CD4-positive, alpha-beta T cell treated with Interleukin-2 at 100 ng/mL for 4 hours (primary cell): ENCODE measurements at places on chromosomes 3 and 15.

DNA sequence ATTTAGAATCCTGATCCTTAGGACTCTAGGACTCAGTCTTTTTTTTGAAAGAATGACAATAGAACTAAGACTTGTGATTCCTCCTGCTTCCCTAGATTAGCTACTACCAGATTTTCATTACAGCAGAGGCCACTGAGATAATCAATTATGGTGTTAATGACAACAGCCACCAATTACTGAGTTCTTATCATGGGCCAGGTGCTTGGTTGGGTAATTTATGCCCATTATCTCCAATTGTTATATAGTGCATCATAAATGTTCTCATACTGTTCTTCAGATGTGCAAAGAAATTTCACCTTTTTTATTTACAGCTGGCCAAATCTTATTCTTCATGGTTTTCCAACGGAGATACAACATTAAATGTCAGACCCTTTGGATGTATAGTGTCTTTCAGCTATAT, 162.9 kb upstream of the CMC1 start:
- DNase-seq: no peak

GRCh38 chr15:100940767-100941379, 21.7 kb downstream of the LRRK1 start:
- peak; percentile 8 for DNase-seq

- peak; percentile 9 for DNase-seq
These were observed 68.5 kb downstream of the TMCO5A start for GRCh38 chr15:38002883-38003477.

DNA sequence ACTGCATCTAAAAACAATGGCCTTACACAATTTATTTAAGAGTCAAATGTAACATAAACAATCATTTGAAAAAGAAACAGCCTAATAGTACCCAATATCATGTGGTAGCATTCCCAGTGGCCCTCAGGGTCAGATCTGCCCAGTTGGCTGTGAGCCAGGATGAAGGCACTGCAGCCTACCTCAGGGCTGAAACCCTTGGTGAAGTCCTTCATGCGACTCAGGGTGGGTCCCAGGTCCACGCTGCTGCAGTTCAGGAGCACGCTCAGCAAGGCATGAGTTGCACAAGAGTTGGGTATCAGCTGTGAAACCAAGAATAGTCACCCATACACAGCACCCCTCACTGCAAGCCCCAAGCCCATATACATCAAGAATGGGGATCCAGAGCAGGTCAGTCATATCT, 37.1 kb downstream of the SEMA3G start:
- no peak for DNase-seq

DNA sequence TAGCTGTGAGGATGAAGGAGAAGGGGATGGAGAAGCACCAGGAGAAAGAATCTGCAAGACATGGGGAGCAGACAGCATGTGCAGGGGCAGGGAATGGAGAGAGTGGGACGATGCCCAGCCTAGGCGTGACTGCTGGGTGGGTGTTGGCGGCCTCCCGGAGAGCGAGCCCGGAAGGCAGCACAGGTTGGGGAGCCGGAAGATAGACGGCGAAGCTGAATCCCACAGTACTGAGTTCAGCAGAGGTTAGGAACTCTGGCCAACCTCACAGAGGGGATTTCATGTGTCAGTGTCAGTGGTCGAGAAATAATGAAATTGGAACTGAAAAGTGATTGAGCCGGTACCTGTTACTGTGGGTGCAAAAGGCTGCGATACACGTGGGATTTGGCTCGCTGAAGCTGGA, 55.2 kb downstream of the PXYLP1 start:
- DNase-seq: no peak

- DNase-seq: no peak
These were observed 405.9 kb downstream of the ROBO1 start for GRCh38 chr3:79361748-79362378.

GRCh38 chr3:103047640-103048039, 612.8 kb downstream of the ZPLD1 start:
- DNase-seq: no peak

DNA sequence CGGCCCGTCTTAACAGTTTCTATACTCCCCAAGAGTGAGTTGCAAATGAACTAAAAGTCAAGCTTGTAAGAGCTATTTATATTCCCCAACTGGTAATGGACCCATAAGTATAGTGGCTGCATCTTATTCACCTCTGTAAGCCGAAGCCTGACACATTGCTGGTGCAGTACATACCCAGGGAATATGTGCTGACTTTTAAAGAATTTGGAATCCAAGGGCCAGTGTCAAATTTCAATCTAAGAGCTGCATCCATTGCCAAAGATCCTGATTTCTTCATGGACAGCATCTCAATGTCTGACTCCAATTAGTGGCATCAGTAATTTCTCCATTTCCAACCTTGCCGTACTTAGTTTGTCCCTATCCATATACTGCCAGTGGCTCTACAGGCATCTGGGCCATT, 42.0 kb downstream of the FRMD4B start:
- no peak for DNase-seq

DNA sequence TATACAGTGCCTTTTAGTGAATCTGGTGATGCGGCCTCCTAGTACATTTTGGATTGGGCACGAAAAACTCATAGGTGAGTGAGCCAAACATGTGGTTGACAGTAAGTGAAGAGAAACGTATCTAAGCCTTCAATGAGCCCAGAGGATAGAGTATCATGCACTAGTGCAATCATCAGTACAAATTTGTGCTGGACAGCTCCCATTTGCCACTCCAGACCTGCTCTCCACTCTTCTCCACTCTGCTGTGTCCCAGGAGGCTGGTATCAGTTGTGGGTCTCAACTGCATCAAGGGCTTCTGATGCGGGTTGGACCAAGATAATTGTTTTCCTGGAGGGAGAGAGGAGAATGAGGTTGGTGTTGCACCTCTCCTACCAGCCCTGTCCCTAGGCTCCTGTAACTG, 9.1 kb upstream of the RASGRF1 start:
- DNase-seq: no peak

DNA sequence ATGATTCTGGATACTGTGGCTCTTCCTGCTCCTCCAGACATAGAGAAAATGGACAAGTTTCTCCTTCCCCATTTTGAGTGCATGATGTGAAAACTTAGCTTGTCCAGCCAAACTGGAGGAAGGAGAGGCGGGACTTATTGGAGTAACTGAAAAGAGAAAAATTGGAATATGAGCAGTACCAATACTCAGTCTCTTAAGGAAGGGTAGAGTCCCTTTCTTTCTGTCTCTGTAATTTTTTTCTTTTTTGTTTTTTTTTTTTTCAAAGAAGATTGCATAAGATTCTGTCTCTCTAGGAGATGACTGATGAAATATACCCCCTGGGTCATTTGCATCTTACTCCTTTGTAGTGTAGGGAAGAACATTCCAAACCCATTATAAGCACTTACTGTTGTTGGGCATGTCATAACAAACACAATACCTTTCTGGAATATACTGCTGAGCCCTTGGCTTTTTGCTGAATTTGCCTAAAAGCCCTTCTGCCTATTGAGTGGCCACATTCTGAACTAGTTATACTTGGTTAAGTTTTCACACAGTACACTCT, 498.1 kb upstream of the TPRG1 start:
- DNase-seq: no peak

DNA sequence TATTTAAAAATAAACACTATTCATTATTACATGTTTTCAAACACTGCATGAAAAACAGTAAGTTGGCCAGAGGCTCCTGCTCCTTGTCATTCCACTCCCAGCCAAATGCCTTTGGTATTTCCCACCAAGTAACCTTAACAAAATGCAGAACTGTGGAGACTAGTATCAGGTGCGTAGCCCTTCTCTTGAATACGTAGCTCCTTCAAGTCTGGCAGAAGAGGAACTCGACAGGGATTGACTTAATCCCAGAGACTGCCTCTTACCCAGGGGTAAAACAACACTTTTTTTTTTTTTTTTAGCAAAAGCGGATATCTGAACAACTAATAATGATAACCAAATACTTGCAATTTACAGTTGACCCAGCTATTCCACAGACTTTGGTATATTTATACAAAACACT, 738 bp downstream of the COMMD2 start:
- DNase-seq: no peak

DNA sequence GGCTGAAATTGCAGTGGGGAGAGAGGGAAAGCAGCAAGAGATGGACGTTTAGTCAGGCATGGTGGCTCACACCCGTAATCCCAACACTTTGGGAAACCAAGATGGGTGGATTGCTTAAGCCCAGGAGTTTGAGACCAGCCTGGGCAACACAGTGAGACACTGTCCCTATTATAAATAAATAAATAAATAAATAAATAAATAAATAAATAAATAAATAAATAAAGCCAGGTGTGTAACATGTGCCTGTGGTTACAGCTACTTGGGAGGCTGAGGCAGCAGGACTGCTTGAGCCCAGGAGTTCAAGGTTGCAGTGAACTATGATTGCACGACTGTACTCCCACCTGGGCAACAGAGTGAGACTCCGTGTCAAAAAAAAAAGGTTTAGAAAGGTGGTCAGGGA, 54.0 kb upstream of the ARPP19 start:
- DNase-seq: no peak

GRCh38 chr3:145959457-145960088, 201.4 kb downstream of the PLOD2 start:
- no peak for DNase-seq

- DNase-seq: no peak
These were observed 7.3 kb downstream of the CYP19A1 start for GRCh38 chr15:51331141-51331540.

- no peak for DNase-seq
These were observed 424.1 kb upstream of the RBMS3 start for GRCh38 chr3:28856796-28857195.

DNA sequence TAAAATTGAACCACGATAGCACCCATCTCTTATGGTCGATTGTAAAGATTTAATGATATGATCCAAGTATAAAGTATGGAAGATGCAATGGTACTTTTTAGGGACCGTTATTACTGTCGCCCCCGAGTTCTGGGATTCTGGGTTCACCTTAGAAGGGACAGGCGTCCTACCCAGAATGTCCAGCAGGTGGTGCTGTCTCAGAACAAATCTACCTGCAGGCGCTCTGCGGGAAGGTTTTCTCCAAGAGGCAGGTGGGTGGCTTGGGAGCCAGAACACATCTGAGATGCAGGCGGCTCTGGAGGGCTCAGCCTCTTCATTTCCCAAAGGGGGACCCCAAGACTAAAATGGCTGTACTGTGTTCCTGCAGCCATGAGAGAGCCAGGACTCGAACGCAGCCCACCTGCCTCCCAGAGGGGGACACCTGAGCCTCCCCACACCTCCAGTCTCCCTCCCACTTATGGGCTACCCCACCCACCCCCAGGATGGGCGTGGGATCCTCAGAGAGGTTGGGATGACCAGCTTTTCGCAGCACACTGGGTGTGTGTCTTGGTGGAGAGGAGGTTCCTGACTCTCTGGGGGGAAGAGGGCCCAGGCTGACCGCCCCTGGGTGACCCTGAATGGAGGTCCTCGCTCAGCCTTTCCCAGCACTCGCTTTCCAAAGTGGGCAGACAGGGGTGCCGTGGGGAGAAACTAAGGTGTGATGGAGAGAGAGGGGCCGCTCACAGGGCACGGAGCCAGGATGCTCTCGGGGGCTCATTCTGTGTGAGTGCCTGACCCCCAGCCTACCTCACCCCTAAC, 28.1 kb upstream of the CORO2B start:
- peak; percentile 66 for DNase-seq

DNA sequence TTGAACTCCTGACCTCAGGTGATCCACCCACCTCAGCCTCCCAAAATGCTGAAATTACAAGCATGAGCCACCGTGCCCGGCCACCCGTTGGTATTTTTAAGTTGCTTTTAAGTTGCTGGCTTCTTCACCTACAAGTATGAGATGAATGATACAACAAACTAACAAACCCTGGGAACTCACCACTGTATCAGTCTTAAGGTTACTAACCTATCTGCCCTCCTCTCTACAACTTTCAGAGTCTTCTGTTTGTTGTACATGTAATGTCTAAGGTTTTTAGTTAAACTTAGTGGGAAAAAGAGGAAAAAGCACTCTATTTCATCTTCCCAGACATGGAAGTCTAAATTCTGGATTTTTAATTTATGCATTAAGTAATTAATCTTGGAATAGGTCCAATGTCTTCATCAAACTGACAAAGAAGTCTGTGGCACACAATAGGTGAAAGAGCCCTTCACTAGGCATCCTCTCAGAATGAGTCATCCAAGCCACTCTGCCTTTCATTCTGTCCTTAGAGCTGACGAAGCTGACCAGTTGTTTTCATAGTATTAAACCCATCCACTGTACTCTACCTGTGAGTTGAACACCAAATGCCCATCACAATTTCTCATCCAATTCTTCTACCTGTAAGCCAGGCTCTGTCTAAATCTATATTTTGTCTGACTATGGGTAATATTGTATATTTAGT, 936.1 kb downstream of the TUSC7 start:
- no peak for DNase-seq

- no peak for DNase-seq
These were observed 8.2 kb downstream of the SLC6A6 start for GRCh38 chr3:14410503-14411165.

- no peak for DNase-seq
These were observed 34.4 kb upstream of the TLE3 start for GRCh38 chr15:70132139-70132538.

DNA sequence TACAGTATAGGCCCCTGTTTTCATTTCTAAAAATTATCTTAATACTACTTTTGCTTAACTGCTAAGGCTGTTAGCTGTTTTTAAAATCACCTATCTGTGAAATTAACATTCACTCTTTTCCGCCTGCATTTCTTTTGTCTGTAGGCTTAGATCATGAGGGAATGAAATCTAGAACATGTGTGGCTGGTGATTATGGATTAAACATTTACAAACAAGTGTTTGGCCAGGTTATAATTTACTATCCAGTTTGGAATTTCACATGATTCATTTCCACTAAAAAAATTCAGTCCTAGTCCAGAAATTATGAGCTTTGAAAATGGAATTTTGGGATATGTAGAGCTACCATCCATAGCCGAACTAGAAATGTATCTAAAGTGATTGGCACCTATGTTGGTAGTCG, 39.1 kb downstream of the GOLM2 start:
- DNase-seq: no peak

DNA sequence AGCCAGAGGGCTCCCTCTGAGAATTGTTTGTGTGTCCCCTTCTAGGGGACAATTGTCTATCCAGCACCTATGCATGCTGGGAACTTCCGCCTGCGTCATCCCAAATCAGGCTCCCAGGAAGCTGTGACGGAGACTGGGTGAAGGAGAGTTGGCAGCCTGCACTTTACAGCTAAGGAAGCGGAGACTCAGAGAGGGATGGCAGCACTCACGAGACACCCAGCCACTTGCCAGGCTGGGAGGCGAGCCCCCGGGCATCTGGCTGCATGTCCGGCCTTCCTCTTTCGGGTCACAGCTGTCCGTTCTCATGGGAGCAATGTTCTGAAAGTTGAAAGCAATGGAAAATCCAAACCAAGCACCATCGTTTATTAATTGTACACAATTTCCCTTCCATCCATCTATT, 45.5 kb upstream of the SLC6A11 start:
- no peak for DNase-seq

- no peak for DNase-seq
These were observed 119.9 kb upstream of the RAP2B start for GRCh38 chr3:153042088-153042487.

GRCh38 chr3:12922306-12922705, 80.9 kb upstream of the RPL32 start:
- no peak for DNase-seq
